Activated CD8-positive, alpha-beta memory T cell treated with anti-CD3 and anti-CD28 coated beads for 1 hour (primary cell): ENCODE measurements at places on chromosomes 6 and 20.

DNA sequence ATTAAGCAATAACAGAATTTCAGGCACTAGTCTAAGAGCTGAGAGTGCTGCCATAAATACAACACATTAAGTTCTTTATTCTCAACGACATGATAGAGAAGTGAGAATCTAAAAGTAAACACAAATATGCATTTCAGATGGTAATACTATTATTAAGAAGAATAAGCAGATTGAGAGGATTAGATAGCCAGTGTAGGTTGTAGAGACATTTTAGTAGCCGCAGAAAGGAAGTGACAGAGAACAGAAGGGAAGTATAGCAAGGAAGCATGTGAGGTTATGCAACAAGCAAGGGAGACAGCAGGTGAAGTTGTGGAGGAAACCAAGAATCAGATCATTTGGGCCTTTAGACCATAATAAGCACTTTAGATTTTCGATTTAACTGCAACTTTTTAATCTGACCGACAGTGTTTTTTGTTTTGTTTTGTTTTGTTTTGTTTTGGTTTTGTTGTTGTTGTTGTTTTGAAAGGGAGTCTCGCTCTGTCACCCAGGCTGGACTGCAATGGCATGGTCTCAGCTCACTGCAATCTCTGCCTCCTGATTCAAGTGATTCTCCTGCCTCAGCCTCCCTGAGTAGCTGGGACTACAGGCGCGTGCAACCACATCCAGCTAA lies 737.0 kb upstream of the ADGRB3 start:
- no peak for DNase-seq

- DNase-seq = no peak
These were observed 4.4 kb upstream of the HMGN3 start for GRCh38 chr6:79238919-79239318.

- no peak for DNase-seq
These were observed 10.6 kb downstream of the BFSP1 start for GRCh38 chr20:17520583-17520982.

DNA sequence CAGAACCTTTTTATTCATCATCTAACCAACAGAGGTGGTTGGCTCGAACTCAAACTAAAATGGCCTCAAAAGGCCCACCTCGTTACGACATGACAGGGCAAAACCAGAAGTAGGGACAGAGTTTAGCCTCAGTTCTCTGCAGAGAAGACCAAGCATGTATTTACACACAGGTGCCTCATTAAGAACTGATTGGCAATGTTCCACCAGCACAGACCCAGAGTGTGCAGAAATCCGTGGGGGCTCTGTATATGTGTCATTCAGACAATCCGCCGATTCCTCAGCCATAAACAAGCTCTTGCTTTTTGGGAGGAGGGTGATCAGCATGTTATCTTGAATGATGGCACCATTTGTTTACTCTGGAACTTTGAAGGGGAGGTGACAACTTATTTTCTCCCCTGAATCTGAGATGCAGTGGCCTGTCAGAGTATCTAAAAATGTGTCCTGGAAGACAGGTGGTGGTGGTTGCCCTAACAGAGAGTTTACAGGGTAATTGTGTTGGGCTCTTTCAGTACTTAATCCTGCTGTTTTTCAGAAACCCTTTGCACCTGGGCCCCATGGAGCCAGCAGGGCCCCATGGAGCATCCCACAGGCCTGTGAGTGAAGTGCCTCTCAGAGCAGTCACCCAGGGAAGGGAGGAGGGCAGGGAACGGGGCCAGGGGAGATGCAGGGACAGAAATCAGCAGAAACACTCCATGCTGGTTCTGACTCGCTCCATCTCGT lies 29.1 kb upstream of the C20orf203 start:
- no peak for DNase-seq

DNA sequence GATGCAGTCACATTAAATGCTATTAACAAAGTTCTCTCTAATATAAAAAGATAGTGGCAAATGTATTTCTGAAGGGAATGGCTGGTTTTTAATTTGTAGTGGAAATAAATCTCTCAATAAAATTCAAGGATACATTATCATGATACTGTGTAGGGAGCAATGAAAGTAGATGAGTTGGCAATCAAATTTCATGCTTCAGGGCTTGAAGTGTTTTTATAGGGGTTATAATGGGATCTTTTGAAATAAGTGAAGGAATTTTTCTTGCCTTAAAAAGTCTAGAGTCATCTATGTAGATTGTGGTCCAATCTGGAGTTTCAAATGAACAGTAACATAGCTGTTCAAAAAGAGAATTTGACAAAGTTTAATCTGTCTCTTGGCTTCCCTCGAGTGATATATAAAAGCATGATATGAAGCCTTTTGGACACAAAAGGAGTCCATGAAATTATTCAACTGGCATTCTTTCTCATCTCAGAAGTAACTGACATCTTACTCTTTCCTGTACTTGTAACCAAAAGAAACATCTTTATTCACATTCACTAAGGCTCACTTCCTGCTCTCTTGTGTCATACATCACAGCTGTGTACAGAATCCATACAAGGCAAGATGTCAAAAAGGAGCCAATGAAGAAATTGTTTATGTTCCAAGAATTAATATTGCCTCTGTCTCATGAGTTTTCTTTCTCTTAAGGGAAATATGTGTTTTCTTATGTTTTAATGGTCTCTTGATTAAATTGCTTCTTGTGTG lies 591.0 kb upstream of the GJE1 start:
- DNase-seq = no peak

DNA sequence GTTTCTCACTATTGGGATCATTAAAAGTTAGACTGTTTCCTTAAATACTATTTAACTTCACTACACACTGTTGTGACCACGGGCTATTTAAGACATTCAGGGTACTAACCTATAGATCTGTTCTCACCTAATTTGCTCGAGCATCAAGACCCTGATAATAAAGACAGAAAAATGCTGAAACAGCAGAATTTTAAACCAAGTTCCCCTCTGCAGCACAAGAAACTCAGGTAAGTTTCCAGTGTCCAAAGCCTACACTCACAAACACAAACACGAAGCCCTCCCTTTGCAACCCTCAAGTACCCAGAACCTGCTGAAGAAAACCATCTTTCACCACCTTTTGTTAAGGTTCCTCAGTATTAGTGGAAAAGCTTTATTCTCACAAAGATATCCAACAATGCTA lies 4.0 kb downstream of the SNX5 start:
- DNase-seq = no peak

DNA sequence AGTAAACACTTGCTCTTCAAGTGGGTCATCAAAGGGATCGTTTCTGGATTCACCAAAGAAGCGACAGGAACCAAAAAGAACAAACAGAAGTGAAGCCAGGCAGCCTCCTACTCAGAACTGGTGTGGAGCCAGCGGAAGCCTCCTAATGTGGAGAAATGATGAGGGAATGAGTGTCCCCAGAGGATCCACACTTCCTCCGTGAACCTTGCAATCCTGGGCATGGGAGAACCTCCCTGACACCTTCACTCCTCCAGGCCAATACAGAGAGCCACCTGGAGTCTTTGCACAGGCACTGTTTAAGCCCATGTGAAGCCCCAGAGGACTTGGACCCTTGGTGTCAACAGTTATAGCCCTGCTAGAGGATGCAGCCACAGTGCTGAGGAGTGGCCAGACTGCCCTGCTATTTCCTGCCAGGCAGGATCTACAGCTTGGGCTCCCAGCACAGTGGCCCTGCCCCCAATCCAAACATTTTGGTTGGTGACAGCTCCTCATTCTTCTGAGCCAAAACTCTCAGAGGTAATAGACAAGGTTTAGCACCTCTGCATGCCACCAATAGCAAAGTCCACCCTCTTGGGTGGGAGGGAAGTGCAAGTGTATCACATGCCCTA lies 23.2 kb upstream of the SERINC1 start:
- DNase-seq = no peak

GRCh38 chr6:15881150-15881549 lies 218.3 kb upstream of the DTNBP1 start:
- DNase-seq = no peak

GRCh38 chr6:2102316-2102883 lies 143.0 kb downstream of the GMDS start:
- no peak for DNase-seq

DNA sequence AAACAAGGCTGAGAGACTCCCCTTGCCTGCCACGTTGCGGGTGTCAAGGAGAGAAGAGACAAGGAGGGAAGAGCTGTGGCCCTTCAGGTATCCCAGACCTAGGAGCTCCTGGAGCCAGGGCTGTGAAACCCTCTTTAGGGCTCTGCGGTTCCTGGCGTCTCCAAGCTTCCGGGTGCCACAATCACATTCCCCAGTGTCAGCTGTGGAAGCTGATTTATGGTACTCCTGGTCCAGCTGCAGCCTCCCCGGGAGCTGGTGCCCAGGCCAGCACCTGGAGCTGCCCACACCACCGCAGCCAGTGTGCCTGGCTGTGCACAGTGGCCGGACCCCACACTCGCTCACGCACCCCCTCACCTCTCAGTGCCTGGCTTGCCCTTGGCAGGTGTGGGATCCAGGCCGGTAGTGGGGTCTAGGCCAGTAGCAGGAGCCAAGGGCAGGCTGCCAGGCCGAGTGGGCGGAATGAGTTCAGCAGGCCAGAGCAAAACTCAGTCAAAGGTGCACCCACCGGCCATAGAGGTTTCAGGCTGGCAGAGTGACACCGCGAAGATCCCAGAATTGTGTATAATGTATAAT lies 58.9 kb upstream of the L3MBTL3 start:
- no peak for DNase-seq

DNA sequence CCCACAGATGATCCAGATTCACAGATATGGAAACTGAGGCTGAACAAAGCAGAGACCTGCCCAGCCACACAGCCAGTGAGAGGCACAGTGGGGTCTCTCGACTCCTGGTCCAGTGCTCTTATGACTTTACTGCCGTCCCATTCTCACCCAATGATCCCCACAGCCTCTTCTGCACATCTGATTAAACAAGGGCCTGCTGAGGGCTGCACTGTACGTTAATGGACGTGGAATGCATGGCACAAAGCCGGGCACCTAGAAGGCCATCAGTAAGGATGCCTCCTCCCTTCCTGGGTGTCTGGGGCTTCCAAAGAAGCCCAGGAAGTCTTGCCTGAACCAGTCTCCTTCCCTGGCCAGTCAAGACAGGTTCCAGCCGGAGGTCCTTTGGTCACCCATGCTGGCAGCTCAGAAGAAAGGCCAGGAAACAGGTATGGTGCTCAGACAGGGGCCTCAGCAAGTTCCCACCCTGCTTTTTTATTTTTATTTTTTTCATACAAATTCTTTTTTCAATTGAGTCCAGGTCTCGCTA lies 3.8 kb downstream of the TFEB start:
- DNase-seq = no peak

- no peak for DNase-seq
These were observed 407.1 kb upstream of the RUNX2 start for GRCh38 chr6:44920952-44921491.

GRCh38 chr20:57091748-57092111 lies 174.7 kb downstream of the BMP7 start:
- no peak for DNase-seq

DNA sequence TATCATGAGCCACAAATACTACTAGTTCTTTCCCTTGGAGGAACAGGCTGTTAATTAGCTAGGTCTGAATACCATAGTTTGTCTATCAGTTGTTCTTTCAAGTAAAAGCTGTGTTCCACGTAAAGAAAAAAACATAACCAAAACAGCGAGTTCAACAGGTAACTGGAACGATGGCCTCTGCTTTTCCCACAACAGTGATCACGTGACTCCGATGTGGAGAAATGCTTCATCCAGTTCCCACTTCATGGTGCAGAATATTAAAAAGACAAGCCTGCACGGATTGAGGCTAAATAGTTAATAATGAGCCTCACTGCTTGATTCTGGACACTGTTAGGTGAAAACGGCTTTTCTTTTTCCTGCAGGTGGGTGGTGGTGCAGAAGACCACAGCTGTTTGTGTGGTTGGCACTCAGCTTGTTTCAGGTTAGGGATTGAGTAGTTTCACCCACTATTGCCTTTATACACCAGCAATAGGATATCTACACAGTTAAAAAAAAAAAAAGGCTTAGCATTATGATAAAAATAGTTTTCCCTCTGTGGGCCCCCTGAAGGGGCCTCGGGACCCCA lies 88.1 kb downstream of the DACT2 start:
- no peak for DNase-seq

GRCh38 chr6:3759646-3760232 lies 8.2 kb upstream of the PXDC1 start:
- DNase-seq = no peak

DNA sequence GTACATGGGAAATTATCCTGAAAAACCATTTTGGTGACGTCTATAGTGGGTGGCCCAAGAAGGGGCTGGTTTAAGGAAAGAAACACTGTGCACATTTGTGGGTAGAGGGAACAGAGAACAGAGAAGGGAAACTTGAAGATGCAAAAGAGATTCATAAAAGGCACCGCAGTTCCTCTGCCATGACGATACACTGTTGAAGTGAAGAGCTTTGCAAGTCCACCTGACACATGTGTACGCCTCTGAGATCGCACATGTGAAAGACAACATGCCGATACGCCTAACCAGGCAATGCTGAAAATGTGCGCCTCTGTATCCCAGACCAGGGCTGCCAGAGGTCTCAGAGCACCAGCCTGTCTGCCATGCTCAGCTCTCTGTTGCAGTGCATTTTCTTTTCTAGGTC lies 180.9 kb downstream of the KIF16B start:
- no peak for DNase-seq

- DNase-seq = no peak
These were observed 304.3 kb upstream of the SUPT3H start for GRCh38 chr6:45681860-45682511.

- no peak for DNase-seq
These were observed 85.3 kb downstream of the ASXL1 start for GRCh38 chr20:32443386-32443974.

DNA sequence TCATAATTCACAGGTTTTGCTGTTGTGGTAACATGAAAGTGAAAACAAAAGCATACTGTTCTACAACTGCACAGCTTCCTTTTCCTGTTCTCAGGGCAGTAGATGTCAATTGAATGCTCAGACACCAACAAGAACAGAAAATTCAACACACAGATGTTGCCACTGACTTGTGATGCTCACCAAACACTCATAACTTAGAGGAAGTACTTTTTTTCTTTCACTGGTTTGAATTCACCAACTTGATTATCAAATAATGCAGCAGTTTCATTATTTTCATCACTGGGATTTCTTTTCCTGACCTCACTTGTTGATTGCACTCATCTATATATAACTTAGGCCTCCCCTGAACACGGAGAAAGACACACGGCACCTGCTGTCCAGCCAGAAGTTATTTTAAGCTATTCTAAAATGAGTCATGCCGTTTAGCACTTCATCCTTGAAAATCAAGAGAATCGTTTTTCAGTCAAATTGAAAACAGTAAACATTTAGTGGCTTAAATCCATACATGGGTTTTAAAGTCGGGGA lies 949 bp downstream of the TXLNB start:
- no peak for DNase-seq
